Cardiac septum (tissue), 1 donor: ENCODE measurements at places on chromosomes 3 and 15. TPM values are rescaled to one million over a fixed set of nuclear protein-coding genes. Genes with fewer than 3 reads are reported as not detected.

Gene TMCO5A
- total RNA-seq = not detected

Gene ANKUB1
- total RNA-seq = not detected

Gene CATSPER2
- total RNA-seq = 3.0 TPM

Gene GOLGA8S
- 1.1 TPM for total RNA-seq

Gene GASK1A
- 0.16 TPM for total RNA-seq

Gene TMC3
- not detected for total RNA-seq

Gene ECE2
- total RNA-seq = 0.19 TPM

Gene P4HTM
- 37.0 TPM for total RNA-seq

Gene BCL2A1
- total RNA-seq = 1.1 TPM

Gene ALDH1L1
- 26.8 TPM for total RNA-seq

Gene MEX3B
- total RNA-seq = 2.6 TPM

Gene SUCNR1
- 0.22 TPM for total RNA-seq

- no peak for DNase-seq
Observed at GRCh38 chr3:179840985-179841384, 188.1 kb downstream of the USP13 start.

DNA sequence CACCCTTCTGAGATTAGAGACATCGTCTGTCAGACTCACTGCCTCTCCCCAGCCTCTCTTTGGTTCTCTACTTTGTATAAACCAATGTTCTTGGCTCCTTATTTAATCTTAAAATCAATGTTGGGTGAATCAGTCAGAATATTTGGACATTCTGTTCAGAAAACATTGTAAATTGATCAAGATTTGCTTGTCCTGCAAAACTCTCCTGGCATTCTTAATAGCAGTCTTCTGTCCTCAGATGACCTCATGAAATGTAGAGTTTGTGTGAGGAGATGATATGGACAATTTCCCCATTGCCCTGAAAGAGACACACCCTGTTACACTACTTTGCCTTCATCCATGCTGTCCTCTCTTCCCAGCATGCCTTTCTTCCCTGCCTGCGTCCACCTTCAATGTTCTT, 33.6 kb downstream of the CD200R1L start:
- DNase-seq = no peak

DNA sequence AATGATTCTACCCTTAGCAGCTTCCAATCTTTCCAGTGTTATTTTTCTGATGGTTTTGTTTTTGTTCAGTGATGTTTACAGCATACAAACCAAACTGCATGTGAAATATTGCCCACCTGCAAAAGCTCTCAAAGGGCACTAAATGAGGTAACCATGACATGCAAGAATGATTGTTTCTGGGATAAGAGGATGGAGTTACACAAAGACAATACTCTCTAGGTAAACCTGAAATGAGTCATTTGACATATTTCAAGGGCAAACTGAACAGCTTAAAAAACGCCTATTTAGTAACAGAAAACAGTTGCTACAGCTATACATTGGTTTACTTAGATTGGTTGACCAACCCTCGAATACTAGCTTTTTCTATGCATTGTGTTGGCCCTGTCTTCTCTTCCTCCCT, 481.7 kb downstream of the ZPLD1 start:
- DNase-seq = no peak

- no peak for DNase-seq
Observed at GRCh38 chr3:180631317-180631716, 29.4 kb downstream of the TTC14 start.

DNA sequence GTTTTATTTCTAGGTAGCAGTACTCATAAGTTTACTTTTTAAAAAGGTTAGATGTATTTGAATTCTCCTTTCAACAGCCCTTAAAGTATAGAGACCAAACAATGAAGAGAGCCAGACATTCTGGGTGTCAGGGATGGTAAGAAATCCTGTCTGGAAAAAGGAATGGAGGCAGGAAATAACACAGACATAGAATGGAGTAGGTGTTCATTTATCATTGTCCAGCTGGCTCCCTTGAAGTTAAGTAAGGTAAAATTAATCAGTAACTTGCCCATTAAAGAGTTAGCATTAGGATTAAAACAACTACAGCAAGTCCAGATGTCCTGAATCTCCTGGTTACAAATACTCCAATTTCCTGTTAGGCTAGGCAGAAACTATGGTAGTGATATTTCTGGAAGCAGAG, 13.5 kb upstream of the SUCNR1 start:
- no peak for DNase-seq

GRCh38 chr3:97952280-97952679, 20.0 kb downstream of the RIOX2 start:
- DNase-seq = no peak

DNA sequence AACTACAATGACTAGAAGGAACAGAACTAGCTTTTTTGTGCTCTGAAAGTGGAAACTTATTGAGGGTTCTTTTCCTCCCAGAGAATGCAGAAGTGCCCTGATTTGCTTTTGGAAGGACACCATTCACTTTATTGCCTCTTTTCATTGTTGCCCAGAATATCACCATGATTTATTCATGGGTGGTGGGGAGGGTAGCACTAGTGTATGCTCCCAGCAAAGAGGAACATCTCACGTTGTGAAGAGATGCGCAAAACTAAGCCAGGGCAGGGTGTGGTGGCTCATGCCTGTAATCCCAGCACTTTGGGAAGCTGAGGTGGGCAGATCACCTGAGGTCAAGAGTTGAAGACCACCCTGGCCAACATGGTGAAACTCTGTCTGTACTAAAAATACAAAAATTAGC, 31.4 kb downstream of the FLNB start:
- DNase-seq = no peak

- DNase-seq = no peak
Observed at GRCh38 chr15:52207191-52207590, 16.0 kb upstream of the GNB5 start.

GRCh38 chr3:53255423-53255774, 423 bp downstream of the TKT start:
- DNase-seq = no peak

GRCh38 chr15:59283717-59284391, 77.2 kb downstream of the LDHAL6B start:
- DNase-seq = no peak

GRCh38 chr15:66706840-66707239, 4.8 kb downstream of the SMAD6 start:
- DNase-seq = no peak

DNA sequence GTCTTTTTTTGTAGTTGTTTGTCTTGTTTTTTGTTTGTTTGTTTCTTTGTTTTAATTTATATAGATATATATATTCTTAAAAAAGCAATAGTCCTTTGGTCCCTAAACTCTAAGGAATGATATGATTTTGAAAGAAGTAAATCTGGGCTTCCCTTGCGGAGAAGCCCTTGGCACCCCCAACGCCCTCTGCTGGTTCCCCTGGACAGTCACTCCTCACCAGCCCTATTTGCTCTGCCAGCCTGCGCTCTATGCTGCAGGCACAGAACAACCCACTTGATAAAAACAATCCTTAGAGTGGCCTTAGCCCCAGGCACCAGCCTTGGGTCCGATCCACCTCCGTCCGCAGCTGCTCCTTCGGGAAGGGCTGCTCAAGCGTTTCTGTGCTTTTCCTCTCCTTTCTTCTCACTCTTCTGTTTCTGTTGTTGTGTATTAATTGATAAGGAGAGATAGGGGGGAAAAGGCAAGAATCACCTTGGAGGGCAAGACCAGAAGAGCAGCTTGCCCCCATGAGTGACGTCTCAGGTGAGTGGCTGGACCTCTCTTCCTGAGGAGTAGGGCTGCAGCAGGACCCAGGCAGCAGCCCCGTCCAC, 13.7 kb upstream of the PARP6 start:
- no peak for DNase-seq

GRCh38 chr15:48537271-48538113, 108.0 kb downstream of the FBN1 start:
- DNase-seq = no peak

- no peak for DNase-seq
Observed at GRCh38 chr15:88465633-88466224, 1.5 kb downstream of the MRPL46 start.

DNA sequence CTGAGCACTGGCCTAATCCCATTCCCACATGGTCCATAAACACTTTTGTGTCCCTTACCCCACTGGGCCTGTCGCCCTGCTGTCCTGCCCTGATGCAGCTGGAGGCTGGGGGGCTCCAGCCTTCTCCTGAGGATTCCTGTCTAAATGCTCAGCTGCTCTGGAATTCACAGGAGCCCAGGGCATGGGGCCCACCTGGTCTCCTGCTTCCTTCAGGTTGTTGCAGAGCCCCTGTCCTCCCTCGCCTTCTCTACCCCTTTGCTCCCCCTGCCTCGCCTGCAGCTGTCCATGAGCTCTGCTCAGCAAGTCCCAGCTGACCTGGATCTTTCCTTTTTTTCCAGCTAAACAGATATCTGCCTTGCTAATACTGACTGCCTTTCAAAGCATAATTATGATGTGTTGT, 286.9 kb downstream of the XXYLT1 start:
- DNase-seq = no peak

GRCh38 chr3:44277925-44278324, 36.2 kb downstream of the TOPAZ1 start:
- DNase-seq = no peak

- no peak for DNase-seq
Observed at GRCh38 chr3:99808163-99808794, 9.4 kb upstream of the CMSS1 start.

DNA sequence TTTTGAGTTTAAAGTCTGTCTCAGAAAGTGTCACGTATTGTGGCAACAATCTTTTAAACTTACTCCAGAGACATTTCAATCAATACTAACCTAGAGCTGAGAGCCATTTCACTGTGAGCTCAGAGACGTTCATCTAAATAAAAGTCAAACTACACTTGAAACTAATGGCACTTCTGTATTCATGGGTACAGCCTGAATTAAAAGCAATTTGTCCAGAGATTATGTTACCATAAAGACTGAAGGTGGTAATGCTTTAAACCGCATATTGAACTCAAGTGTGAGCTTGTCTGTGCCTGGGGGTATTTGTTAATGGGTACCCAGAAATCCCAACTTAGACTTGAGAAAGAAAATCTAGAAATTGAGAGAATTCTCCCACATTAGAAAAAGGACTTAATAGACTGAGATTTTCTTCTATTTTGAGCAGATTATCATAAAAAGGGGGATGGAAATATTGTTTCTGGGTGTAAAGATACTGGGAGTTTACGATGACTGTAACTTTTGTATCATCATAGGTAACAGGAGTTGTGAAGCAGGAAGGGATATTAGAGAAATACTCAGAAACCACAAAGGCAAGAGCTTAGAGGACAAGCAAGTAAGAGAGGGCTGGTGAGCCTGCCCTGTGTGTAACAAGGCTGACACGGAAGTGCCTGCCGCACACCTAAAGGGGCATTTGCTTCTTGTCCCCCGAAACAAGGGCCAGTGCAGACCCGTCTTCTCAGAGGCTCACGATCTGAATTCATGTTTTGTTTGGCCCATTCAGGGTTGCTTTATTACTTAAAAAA, 36.9 kb downstream of the LRIG1 start:
- DNase-seq = no peak

DNA sequence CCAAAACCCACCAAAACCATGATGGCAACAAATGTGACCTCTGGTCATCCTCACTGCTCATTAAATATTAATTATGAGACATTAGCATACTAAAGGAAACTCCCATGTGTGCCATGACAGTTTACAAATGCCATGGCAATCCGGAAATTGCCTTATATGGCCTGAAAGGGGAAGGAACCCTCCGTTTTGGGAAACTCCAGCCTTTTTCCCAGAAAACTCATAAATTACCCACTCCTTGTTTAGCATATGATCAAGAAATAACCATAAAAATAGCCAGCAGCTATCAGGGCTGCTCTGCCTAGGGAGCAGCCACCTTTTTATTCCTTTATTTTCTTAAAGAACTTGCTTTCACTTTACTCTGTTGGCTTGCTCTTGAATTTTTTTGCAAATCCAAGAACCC, 992.7 kb downstream of the NTRK3 start:
- DNase-seq = no peak

- DNase-seq = no peak
Observed at GRCh38 chr3:160472344-160472743, 22.8 kb upstream of the TRIM59 start.

GRCh38 chr3:188878076-188878475, 293.7 kb upstream of the TPRG1 start:
- DNase-seq = no peak

GRCh38 chr15:67225336-67225735, 29.1 kb downstream of the AAGAB start:
- no peak for DNase-seq

DNA sequence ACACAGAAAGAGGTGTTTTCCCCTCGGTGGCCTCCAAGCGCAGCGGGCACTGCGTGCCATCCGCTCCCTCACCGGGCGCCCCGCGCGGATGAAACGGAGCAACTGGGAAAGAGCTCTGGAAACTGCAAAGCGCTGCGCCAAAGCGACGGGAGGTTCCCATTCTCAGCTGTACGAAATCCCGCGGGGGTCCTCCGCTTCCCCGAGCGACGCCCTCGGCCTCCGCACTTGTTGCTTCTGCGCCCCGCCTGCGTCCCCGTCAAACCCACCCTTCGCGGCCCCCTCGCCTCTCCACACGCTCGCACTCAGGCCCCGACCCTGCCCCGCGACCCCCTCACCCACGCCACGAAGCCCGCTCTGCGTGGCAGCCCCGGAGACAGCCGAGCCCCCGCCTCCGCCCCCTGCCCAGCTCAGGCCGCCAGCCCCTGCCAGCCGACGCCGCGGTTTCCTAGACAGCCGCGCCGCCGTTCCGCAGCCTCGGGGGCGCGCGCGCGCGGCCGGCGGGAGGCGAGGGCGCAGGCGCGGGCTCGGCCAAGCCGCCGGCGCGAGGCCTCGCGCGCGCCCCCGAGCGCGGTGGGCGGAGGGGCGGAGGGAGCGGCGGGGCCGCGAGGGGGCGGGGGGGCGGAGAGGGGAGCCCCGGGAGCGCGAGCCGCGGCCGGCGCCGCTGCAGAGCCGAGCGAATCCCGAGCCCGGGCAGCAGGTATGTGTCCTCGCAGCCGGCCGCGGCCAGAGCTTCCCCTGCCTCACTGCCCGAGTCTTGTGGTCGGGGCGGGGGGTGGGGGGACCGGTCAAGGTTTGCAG, at the start of gene TMEM266:
TSS of gene TMEM266 (plus strand) at position 666 of the 798 bp plus-strand sequence. CDS start 74,279 bp downstream, outside the sequence.
- no peak for DNase-seq

GRCh38 chr3:131630097-131630496, 127.3 kb upstream of the MRPL3 start:
- DNase-seq = no peak

- DNase-seq = no peak
Observed at GRCh38 chr15:60800299-60801072, 321.5 kb upstream of the ICE2 start.

DNA sequence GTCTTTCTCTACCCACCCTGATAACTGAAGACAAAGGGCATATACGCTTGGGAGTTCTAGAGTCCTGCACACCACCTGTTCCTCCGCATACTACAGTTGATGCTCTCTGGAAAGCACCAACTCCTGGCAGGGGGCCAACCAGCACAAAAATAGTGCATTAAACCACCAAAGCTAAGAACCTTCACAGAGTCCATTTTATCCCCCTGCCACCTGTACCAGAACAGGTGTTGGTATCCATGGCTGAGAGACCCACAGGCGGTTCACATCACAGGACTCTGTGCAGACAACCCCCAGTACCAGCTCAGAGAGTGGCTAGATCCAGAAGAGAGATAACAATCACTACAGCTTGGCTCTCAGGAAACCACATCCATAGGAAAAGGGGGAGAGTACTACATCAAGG, 114.4 kb upstream of the POU1F1 start:
- no peak for DNase-seq

GRCh38 chr3:19489936-19490335, 341.6 kb downstream of the KCNH8 start:
- DNase-seq = no peak

GRCh38 chr3:124859025-124859424, 28.1 kb downstream of the ITGB5 start:
- no peak for DNase-seq
